ENCODE measurements at places on chromosomes 2 and 18.

GRCh38 chr18:48792141-48792540 is 158.6 kb downstream of the SMAD7 start:
- no peak for DNase-seq

DNA sequence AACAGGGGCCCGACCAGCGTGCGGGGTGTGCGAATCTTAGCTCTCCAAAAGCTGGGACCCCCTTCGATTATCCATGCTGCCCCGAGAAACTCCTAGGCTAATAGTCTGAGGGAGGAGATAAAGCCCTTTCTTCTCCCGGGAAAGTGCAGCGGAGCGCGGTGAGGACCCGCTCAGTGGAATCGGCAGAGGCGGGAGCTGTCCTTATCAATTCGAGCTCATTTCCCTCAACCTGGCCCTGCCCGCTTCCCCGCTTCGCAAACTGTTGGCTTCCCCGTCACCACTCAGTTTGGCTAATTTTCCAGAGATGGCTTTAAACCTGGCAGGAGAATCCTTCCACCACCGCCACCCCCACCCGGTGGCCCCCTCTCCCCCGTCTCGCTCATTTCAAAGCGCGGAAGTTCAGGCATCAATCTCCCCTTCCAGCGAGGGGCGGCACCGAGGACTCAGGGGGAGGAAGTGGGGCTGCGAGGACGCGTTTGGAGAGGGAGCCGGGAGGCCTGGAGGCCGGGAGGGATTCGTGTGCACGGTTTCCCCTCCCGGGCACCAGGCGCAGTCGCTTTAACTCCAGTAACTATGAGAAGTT is 1.6 kb downstream of the KLHL14 start:
- no peak for DNase-seq

DNA sequence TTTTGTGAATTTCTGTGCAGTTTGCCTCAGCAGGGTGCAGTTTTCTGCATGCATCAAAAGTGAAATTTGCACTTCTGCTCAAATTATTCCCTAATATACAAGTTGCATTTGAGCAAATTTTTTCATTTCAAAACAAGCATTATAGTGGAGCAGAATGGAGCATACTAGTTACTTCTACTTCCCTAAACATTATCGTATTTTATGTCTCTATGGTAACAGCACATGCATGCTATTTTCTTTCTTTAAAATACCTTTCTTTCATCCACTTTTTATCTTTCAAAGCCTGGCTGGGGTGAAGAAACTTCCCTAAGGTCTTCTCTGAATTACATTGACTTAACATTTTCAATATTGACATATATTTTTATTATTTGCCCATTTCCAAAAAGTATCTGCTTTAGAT is 11.2 kb downstream of the RHBDD1 start:
- DNase-seq, result no peak

- DNase-seq, result no peak
Measured at GRCh38 chr2:19987936-19988335, 2.0 kb downstream of the WDR35 start.

- no peak for DNase-seq
Measured at GRCh38 chr18:46199515-46200147, 95.4 kb downstream of the HAUS1 start.

GRCh38 chr18:51655327-51655698 is 457.8 kb upstream of the MEX3C start:
- DNase-seq, result no peak

DNA sequence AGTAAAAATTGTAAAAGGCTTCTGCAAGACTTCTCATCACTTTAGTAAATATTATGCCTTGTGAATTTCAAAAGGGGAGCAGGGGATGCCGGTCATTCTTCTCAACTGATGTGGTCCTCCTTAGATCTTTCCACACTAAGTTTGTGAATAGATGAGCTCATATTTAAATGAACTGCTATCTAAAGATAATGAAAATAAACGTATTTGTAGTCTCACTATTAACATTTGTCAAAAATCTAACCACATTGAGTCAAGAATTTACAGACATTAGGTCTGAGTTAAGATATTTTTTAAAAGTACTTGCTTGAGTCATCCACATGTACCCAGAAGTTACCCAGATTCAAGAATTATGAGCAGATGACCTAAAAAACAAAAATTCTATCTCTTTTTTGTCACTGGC is 6.5 kb downstream of the PRPF40A start:
- DNase-seq, result no peak

DNA sequence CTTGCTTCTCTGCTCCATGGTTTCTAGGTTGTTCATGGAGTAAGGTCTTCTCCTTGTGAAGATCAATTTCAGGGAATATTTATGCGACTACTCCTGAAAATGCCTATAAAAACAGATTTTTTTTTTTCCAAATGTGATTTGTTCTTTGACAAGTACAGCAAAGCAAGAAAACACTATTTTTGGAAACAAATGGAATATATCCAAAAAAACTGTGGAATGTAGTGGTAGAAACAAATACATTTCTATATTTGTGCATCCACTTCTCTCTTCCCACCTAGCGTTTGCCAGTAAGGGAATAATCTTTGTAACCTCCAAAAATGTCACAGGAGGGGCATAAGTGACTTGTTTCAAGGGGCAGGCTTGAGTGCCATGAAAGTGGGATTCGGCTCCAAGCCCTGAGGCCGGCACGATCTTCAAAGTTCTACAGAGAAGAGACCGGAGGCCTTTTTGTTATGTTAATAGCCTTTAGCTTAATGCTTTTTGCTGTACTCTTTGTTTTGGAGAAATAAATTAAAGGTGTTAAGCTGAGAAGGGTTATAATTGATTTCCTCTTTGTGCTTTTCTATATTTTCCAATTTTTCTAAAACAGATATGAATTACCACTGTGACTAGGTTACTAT is 200.6 kb downstream of the NRP2 start:
- no peak for DNase-seq

DNA sequence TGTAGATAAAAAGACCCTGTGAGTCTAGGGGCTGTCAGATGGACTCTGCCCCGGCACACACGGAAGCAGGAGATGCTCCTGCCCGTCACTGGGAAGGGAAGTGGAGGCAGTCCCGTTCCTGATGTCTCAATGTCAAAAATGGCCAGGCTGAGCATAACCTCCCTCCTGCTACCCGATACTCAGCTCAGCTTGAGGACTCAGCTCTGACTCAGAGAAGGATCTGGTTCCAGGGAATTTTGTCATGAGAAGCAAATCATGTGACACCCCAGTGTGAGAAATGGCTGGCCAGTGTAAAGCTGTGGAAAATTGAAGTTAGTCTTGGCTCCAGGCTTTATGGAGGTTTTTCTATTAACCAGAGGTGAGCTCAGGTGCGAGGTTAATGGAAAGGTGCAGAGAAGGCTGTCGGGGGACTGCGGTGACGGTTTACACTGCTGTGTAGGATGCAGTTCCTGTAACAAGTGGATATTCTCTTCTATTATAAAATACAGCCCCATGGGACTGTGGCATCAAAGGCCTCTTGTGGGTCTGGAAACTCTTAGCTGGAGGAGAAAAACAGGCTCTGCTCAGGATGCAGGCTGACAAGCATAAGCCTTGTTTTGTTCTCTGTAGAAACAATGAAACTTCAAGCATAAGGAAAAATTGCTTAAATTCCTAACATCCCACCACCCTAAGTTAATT is 24.7 kb upstream of the AGAP1 start:
- peak; percentile 16 for DNase-seq

GRCh38 chr18:67068608-67069007 is 447.9 kb downstream of the DSEL start:
- no peak for DNase-seq

- no peak for DNase-seq
Measured at GRCh38 chr2:19028587-19029375, 329.6 kb downstream of the OSR1 start.

GRCh38 chr2:85377083-85377482 is 22.5 kb downstream of the ELMOD3 start:
- DNase-seq, result no peak

DNA sequence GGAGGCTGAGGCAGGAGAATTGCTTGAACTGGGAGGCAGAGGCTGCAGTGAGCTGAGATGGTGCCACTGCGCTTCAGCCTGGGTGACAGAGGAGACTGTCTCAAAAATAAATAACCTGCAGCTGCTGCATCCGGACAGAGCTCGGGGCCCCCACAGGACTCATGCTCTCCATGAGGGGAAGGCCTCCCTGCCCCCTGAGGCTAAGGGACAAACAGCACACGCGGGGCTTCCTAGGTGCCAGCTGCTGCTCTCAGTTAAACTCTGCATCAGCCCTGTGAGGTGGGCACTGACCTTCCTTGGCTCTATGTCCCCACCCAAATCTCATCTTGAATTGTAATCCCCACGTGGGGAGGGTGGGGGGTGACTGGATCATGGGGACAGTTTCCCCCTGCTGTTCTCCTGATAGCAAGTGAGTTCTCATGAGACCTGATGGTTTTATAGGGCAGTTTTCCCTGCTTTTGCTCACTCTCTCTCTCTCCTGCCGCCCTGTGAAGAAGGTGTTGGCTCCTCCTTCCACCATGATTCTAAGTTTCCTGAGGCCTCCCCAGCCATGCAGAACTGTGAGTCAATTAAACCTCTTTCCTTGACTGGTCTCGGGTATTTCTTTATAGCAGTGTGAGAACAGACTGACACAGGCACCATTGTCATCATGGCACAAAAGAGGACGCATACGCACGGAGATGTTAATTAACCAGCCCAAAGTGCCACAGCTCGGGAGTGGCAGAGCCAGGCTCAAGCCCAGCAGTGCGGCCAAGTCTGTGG is 49.9 kb upstream of the TAF1B start:
- no peak for DNase-seq

DNA sequence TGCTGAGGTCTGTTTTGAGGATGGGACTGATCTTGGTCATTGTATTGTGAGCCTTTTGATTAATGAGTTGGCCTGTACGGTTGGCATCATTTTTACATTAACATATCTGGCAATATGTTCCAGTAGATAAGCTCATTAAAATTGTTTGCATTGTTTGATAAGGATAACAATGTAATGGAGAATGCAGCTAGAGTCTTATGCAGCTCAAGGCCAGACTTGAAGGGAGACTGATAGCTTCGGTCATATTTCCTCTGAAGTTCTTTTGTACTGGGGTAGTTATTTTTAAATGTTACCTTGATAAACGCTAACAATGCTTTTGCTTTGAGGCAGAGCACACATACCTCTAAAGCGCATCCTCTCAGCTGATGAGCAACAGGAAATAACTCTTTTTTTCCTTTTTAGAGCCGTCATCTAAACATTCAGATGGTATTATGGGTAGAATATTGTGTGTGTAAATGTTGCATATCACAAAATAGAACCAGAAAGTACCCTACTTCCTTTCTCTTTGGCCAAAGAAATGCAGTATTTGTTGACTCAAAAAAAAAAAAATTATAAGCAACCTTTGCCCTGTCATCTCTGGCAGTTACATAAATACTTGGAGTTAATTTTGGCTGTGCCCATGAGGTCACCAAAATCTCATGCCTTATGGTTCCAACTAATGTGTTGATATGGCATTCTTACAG is 1.3 kb downstream of the MAPRE2 start:
- DNase-seq, result peak; percentile 46

DNA sequence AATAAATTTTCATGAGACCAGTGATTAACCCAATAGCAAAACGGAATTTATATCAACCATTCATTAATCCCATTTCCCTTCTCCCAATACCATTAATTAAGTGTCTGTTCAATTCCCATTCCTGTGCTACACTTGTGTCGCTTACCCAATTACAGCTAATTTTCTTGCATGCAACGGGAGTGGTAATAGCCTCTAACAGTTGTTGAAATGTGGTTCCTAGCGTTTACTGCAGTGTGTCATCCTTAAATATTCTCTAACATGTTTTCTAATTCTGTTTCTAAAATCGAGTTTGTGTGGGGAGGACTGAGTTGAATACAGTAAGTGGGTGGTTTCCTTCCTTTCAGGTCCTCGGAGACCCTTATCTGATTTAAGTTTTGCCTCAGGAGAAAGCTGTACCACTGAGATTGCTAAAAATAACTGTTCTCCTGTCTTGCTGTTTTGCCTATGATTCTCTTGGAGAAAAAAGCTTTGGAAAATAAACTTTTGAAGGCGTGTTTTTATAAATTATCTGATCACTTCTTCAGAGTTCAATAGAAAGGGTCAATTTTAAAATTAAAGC is 59.3 kb upstream of the LRRTM1 start:
- no peak for DNase-seq

- DNase-seq, result no peak
Measured at GRCh38 chr2:232073026-232073425, 111.5 kb downstream of the DIS3L2 start.

- peak; percentile 42 for DNase-seq
Measured at GRCh38 chr2:241559323-241560161, 997 bp downstream of the BOK start.

GRCh38 chr18:8260319-8260718 is 348.9 kb upstream of the RAB12 start:
- no peak for DNase-seq

- DNase-seq, result no peak
Measured at GRCh38 chr2:173119944-173120343, 44.3 kb downstream of the MAP3K20 start.

All from cerebellar cortex (tissue), 1 donor.